ENCODE measurements at places on chromosomes 3 and 15.

GRCh38 chr3:144364737-144365136, 393.1 kb downstream of the DIPK2A start:
- DNase-seq = no peak

GRCh38 chr3:49378249-49378895, 20.2 kb upstream of the GPX1 start:
- DNase-seq = no peak

DNA sequence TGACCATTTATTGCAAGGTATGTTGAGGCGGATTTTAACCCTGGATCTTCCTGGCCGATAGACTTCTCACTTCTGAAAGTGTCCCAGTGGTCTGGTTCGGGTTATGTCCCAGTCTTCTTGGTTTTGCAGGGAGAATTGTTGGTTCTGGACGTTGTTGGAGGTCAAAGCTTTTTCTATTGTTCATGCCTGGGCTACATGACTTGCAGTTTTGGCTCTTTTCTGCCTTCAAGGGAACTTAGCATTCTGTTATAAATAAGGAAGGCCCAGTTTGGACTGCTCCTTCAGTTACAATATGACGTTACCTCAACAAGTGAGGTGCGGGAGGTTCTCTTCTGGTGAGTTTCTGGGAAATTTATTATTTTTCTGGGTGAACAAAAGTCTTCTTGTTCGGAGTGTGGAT, 614.3 kb downstream of the DIPK2A start:
- DNase-seq = no peak

GRCh38 chr3:94092086-94092485, 29.2 kb downstream of the NSUN3 start:
- DNase-seq = no peak

GRCh38 chr15:61182946-61183345, 46.2 kb downstream of the RORA start:
- no peak for DNase-seq

GRCh38 chr15:64134345-64134829, 17.1 kb upstream of the SNX22 start:
- DNase-seq = no peak

DNA sequence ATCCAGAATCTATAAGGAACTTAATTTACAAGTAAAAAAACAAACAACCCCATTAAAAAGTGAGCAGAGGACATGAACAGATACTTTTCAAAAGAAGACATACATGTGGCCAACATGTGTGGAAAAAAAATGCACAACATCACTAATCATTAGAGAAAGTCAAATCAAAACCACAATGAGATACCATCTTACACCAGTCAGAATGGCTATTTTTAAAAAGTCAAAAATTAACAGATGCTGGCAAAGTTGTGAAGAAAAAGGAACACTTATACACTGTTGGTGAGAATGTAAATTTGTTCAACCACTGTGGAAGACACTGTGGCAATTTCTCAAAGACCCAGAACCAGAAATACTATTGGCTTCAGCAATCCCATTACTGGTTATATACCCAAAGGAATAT, 830.0 kb upstream of the ALCAM start:
- no peak for DNase-seq

DNA sequence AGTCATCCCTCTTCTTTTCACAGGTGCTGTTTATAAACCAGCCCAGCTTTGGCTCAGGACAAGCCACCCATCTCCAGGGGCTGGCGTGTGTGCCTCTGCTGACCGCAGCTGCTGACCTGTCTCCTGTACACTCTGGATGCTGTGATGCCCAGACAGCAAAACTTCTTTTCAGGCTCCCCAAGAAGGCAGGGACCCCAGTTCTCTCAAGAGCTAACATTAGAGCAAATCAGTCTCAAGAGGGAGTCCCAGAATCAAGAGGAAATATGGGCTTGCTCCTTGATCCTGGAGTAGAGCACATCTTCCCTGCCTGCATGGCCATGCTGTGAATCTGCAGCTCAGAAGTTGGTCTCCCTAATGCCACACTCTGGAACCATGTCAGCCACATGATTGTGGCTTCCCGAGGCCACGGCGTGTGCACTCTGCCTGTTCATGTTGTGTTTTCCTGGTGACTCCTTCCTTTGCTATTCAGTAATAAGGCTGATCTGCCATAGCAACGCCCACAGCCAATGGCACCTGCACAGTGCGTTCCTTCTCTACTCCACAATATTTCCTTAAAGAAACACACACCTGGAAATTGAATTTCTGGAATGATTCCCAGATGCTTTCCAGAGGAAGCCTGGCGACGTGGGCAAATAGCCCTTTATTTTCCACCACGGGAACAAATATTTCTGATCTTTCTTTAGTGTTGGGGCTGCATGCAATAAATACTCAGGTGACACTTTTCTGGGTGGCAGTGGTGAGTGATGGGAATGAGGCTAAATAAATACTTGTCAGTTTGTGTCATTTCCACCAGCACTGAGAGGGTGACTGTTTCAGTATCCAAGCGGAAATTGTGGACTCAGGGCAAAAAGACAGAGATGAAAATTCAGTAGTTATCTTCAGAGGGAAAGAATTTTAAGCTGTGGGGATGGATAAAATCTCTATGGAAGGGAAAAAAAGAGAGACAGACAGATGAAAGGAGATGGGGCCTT, 21.9 kb upstream of the THSD4 start:
- no peak for DNase-seq

- DNase-seq = no peak
Observed at GRCh38 chr3:126125781-126126251, 41.9 kb upstream of the SLC41A3 start.

DNA sequence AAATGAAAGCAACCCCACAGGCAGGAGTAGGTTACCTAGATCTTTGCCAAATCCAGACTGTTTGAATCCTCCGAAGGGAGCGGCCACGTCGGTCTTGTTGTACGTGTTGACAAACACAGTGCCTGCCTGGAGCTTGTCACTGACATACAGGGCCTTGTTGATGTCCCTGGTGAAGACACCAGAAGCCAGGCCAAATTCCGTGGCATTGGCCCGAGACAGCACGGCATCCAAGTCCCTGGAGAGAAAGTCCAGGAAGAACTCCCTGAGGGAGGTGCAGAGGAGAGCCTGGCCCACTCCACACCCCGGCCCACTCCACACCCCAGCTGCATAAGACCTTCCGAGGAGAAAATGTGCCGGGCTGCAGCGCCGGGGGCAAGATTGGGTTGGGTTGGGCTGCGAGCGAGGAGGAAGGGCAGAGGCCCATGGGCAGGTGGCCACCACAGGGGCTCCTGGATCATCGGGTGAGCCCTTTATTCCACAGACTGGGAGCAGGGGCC, 21.8 kb upstream of the SLC41A3 start:
- DNase-seq = no peak

- no peak for DNase-seq
Observed at GRCh38 chr15:85614059-85614458, 180.7 kb downstream of the KLHL25 start.

DNA sequence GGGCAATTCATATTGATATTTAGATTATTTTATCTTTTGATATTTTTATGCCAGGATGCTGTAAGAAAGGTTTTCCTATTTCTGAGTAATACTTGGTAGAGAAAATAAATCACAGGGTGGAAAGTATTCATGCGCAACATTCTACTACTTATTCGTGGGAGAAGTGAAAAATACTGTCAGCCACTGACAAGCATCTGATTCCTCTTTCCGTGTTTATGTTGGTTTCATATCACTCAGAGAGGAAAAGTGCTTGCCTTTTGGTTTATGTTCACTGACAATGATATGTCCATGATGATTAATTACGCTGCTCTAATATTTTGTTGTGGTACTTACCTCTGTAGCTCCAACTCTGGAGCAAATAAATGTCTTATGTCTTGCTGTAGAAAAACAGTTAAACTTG, 429.4 kb downstream of the EDEM1 start:
- no peak for DNase-seq

DNA sequence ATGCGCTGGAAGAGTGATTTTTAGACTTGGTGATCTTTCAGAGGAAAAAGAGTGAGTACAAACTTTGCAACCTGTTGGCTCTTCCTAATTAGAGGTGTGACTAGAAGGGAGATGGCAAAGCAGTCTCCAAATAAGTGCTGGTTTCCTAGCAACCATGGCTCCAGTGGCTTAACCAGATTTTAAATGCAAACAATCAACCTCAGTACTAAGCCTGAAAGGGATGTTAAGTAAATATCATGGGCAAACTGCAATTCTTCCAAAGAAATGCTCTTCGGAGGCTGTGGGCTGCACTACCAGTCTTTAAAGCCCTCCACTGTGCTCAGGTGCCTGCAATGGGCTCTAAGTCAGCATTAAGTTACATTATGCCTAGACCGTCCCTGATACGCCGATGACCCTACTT, 678.1 kb upstream of the CCDC54 start:
- no peak for DNase-seq

- no peak for DNase-seq
Observed at GRCh38 chr15:87489902-87490665, 766.5 kb downstream of the NTRK3 start.

DNA sequence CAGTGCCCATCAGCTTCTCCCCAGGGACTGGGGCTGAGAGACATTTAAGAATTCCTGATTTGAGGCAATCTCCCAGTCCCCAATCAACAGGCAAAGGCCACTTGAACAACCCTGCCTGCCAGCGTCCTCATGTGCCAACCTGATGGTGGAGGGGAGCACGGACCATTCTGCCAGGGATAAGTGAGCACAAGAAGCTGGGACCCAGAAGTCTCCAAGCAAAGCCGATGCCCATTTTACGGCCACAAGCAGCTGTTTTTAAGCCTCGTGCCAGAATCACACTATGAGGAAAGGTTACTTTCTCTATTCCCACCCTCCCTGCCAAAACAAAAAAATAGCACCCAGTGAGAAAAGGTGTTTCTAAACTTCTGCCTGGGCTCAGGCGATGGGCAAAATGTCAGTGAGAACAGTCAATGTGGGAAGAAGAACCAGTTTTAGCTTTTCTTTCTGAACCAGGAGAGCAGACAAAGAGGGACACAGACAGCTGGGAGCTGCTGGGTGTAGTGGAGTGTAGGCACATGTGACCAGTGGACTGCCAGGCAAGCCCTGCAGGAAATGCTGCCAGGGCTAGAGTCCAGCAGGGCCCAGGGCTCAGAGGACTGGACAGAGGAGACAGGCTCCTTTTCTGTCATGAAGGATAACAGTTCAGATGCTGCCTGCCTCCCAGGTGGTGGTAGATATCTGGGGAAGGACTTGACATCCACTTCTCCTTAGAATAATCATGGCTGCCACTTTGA, 57.7 kb downstream of the ATP2B2 start:
- no peak for DNase-seq

DNA sequence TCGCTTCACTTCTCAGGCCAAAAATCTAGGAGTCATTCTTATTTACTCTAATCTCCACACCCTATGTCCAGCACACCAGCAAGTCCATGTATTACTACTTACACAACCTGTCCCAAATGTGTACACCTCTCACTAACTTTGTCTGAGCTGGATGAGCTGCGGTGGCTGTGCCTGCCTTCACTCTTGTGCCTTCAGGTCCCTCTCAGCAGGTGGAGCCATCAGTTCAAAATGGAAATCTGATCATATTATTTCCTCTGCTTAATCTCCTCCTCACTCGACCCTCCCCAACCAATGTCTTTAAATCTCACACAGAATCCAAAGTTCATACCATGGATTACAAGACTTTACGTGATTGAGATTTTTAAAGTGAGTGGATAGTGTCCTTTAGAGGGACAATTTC, 82.8 kb downstream of the SSR3 start:
- DNase-seq = no peak

DNA sequence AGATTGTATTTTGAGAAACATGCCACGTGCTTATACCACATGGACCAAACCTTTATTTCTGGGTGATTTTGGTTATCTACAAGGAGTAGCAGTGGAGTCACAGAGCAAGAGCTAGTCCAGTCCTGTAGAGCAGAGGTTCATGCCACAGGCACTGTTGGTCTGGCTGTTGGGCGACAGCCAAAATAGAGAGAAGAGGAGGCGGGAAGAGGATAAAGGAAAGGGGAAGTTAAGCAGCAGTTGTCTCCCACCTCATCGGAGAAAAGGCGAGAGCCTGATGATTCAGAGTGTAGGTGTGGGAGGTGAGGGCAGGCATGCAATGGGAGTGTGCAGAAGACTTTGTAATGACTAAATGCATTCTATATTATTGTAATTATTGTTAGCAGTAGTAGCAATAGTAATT, 237.5 kb upstream of the ROPN1 start:
- DNase-seq = no peak

DNA sequence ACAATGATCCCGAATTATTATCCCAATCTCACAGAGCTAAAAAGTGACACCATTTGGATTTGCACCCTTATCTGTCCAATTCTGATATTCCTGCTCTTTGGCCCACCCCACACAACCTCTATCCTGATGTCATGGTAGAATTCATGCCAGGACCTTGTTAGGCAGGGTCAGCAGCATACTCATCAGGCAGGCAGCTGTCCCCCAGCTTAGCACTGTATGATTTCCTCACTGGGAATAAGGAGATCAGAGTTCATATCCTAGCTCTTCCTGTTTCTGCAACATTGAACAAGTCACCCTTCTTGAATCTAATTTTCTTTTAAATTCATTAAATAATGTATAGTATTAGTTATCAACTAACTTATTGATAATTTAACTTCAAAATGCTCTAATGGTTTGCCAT, 12.0 kb upstream of the C3orf80 start:
- no peak for DNase-seq

DNA sequence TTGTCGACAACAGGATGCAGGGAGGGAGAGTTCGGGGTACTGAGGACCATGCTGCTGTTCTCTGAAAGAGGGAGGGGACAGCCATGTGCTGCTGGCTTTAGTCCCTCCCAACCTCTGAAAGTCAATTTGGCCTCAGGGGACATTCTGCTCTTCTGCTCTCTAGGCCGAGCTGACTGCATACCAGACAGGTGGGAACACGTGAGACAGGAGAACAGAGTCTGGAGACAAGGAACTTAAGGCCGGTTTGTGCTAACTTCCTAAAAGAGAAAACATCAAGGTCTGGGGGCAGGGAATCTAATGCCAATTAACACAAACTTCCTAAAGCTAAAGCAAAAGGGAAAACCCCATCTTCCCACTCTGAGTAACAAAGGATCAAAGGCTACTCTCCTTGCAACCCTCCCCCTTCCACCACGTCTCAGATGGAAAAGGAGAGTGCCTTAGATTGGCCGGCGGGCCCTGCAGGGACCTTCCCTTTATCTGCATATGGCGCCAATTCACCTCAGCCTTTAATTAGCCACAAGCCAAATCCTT, 41.0 kb downstream of the SLCO2A1 start:
- DNase-seq = no peak

GRCh38 chr3:194364652-194365434, 4.7 kb downstream of the LRRC15 start:
- no peak for DNase-seq

- DNase-seq = no peak
Observed at GRCh38 chr15:99076109-99076508, 28.8 kb upstream of the SYNM start.

DNA sequence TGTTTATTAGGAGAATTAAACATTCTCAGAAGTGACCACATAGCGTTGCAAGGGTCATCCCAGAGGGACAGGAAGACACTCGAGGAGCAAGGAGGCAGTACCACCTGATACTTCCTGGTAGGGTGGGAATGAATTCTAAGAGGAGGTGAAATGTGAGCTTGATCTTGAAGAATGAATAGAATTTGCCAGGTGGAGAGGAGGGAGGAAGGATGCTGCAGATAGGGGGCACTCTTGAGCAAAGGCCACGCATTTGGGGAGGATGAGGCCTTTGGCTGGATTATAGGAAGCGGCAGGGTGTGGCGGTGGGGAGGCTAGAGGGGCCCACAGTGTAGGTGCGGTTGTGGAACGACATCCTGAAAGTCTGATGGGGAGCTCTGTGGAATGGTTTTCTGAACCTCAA, 33.5 kb downstream of the CHCHD6 start:
- DNase-seq = no peak
